ENCODE measurements at places on chromosomes 1 and 21. TPM values are rescaled to one million over a fixed set of nuclear protein-coding genes. Genes with fewer than 3 reads are reported as not detected.

GRCh38 chr1:221720545-221720944 lies 21.3 kb downstream of the DUSP10 start:
- no peak for DNase-seq

GRCh38 chr21:29175408-29176134 lies 45.1 kb downstream of the MAP3K7CL start:
- no peak for DNase-seq

- DNase-seq: no peak
Measured at GRCh38 chr1:54254055-54254454, 54.1 kb downstream of the MRPL37 start.

DNA sequence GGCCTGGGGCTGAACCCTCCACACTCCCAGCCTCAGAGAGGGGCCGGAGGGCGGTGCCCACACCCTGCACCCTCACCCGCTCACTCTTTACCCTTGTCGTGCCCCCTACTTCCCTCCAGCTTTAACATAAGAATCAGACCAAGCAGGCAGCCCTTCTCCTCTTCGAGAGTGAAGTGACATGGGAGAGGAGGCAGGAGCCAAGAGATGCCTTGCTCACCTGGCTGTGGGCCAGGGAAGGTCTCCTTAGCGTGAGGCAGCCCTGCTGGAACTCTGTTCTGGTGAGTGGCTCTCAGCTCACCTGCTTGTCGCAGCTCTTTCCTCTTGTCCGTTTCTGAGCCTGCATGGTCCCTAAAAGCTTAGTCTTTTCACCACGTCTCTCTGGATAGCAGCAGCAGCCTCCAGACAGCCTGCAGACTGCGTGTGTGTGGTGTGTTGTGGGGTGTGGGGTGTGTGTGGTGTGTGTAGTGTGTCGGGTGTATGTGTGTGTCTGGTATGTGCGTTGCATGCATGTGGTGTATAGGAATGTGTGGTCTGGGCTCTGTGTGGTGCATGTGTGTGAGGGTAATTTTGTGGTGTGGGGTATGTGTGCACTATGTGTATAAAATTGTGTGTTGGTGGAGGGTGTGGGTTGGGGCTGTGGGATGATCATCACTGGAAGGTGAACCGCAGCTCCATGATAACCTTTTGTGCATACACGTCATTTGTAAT lies 86.7 kb downstream of the CCDC185 start:
- DNase-seq: no peak

DDI2 gene
- 9.8 TPM for total RNA-seq

B3GALT2 gene
- not detected for total RNA-seq

DNA sequence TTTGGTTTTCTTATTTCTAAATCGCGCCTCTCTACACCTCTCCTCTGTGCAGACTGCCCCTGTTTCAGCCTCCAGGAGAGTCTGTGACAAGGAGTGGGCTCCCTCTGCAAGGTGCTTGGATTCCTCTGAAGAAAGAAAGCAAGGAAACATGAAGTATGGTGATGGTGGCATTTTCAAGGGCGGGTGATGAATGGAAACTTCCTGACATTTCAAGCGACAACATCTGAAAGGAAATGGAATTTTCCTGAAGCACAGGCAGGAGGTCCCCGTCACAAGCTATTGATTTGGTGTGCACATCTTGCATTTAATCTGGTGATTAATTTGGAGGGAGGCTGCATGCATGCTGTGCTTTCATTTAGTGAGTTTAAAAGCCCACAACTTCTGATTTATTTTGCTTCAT lies 164.6 kb upstream of the FGGY start:
- DNase-seq: no peak

LRRC3 gene
- total RNA-seq: 0.92 TPM

DNA sequence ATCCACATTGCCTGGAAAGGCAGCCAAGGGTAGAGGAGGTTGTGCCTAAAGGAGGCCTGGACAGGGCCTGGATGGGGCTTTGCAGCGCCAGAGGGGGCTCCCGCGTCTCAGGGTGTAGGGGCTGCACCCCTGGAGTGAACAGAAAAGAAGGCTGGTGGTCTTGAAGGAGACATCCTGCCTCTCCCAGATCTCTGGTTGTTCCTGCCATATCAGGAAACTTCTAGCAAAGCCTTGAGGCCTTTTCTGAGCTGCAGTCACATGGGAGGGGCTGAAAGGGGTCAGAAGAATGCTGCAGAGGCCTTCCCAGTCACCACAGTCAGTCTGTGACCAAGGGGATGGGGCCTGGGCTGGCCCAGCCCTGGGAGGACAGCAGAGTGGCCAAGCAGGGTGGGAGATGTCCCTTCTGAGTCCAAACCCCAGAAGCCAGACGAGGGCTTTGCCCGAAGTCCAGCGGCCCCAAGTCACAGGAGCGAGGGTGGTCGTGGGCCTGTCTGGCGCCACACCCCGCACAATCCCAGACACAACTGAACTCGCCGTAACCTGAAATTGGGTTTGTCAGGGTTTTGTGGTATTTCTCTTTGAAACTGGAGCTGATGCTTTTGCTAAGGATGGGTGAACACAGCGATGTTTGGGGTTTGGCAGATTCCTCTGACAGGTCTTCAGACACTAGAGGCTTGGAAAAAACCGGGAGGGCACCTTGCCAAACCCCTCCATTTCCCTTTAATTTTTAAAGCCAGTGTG lies 29.6 kb downstream of the SIM2 start:
- DNase-seq: no peak

DNA sequence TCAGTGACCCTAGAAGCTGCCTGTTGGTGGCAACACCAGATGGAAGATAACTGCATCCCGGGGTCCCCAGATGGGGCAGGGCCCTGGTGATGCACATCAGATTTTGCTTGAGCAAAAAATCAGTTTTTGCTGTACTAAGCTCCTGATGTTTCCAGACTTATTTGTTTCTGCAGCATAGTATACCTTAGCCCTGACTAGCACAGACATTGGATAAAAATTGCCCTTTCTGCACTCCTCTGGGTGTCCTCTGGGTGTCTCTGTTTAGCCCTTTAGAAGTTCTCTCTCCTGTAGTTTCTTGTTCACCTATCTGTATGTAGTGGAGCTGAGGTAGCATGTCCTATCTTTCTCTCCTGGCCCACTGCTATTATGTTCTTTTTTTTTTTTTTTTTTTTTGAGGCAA lies 30.3 kb upstream of the PLA2G2C start:
- peak; percentile 7 for DNase-seq

GRCh38 chr1:82755191-82755590 lies 954.5 kb downstream of the ADGRL2 start:
- no peak for DNase-seq

CLCNKA gene
- not detected for total RNA-seq

FAM78B gene
- total RNA-seq: 0.38 TPM

PDZK1 gene
- total RNA-seq: not detected

DNA sequence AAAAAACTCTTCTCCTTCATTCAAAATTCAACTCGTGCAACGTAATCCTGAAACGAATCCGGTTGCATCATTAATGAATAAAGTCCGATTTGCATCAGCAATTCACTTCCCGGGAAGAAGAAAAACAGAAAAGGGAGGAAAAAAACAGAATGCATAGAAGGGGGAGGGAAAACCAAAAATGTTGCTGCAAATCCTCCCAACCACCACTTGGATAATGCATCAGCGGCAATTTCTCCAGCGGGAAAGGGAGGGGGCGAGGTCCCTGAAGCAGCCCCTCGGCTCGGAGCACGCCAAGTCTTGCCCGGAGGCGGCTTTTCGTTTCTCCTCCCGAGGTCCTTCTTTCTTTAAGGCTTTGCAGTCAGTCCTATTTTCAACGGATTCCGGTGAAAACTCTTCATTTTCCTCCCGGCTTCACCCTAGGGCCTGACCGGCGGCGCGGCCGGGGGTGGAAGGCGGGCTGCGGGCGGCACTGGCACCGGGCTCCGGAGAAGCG lies 723 bp downstream of the CDC42BPA start:
- DNase-seq: peak; percentile 65

GRCh38 chr21:45320261-45321025 lies 32.7 kb upstream of the POFUT2 start:
- DNase-seq: no peak

- no peak for DNase-seq
Measured at GRCh38 chr1:178267646-178268094, 173.8 kb downstream of the RASAL2 start.

GRCh38 chr1:107976836-107977235 lies 11.9 kb upstream of the VAV3 start:
- no peak for DNase-seq

DNA sequence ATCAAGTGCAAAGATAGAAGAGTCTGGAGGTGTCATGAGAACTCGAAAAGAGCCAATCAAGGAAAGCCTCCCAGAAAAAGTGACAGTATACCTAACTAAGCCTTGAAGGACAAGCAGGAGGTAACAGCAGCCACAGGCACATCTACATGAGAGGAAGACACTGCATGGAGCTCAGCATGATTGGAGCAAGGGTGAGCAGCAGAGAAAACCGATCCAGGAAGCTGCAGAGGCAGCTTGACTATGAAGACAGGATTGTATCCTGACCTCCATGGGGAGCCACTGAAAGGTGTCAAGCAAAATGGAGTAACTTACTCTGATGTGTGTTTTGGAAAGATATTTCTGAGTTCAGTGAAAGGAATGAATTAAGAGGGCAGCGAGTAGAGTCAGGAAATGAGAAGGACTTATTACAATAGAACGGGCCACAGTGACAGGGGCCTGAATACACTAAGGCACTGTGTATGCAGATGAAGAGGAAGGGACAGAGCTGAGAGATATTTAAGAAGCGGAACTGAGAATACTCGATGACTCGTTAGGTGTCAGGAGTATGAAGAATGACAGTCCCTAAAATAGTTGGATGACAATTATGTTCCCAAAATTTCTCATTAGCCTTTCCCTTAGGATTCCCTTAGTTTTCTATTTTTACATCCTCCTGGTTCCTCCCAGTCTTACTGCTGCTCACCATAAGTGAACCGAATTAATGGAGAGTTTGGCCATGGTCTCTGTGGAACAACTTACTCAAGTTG lies 139.3 kb upstream of the NFIA start:
- DNase-seq: no peak

CCDC185 gene
- total RNA-seq: not detected

RASSF5 gene
- total RNA-seq: 0.06 TPM

- no peak for DNase-seq
Measured at GRCh38 chr21:18443085-18443484, 39.5 kb upstream of the TMPRSS15 start.

Measured in NCI-H460 (cell line).